Right cardiac atrium (tissue), 5 donors: ENCODE measurements at places on chromosomes 16 and 17.

- DNase-seq: no peak
Measured at GRCh38 chr17:54408731-54409130, 491.9 kb upstream of the TOM1L1 start.

DNA sequence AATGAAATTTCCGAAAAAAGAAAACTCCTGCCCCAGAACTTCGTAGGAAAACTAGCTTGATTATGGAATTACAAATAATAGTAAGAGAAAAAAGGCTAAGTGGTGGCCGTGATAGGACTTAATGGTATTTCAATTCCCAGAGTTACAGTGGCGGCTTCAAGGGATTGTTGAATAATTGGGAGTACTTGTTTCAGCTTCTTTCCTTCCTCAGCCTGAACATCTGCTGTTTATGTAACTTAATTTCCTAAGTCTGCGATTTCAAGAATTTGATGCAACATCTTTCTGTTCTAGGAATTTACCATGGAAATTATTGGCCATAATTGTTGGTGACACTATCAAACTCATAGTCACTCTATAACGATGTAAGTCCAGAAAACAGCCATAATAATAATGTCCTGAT is 684 bp upstream of the APPBP2 start:
- no peak for DNase-seq

DNA sequence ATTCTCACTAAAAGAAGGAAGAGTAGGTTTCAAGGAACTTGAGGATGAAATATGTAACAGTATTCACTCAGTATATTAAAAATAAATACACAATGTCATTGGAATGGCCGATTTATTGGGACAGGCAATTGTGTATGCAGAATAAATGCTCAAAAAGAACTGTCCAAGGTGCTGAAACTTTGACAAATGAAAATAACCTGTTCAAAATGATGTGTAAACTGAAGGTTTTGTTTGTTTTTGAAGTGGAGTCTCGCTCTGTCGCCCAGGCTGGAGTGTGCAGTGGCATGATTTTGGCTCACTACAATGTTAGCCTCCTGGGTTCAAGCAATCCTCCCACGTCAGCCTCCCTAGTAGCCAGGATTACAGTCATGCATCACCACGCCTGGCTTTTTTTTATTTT is 318.7 kb upstream of the RBFOX1 start:
- no peak for DNase-seq

DNA sequence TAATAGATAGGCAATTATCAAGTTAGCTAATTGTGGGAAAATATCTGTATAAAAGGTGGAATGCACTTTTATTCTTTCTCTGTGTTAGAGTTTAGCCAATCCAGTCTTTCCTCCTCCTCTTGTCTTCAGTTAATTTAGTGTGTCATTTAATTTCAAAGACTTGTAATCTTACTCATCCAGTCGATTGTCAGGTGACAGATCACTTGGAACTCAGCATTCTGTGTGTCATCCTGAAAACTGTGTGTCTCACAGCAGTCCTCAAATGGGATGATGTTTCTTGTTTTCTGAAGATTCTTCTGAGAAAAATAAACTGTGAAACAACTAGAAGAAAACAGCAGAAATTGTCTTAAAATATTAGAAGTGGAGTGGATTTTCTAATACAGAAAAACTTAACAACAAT is 290 bp upstream of the KRTAP4-1 start:
- DNase-seq: no peak

DNA sequence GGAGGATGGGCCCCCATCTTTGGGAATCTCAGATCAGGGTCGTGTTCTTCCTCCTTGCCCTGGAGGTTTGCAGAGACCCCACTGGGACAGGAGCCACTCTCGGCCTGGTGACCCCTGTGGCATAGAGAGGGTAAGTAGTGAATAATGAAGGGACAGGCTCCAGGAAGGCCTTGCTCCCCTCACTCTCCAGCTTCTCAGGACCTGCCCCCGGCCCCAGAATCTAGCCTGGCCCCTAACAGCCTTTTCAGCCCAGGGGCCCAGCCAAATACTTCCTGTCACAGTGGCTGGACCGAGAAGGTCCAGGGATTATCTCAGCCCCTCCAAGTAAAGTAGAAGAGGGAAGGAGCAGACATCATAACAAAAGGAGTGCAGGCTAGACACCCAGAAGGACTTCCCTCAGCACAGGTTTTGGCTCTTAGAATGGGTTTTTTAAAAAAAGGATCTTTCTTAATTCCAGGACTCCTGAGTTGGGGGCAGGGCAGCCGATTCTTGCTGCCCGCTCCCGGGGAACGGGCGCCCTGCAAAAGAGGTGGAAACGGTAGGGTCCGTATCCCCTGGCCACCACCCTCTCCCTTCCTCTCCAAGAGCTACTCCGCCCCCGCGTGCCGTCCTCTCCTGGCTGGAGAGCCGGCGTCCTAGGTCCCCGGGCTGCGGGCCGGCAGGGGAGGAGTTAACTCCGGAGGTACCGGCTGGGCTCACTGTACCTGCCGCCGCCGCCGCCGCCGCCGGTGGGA is 559 bp upstream of the NXPH3 start:
- DNase-seq: no peak

GRCh38 chr17:29880031-29880430 is 50.0 kb downstream of the SSH2 start:
- no peak for DNase-seq

DNA sequence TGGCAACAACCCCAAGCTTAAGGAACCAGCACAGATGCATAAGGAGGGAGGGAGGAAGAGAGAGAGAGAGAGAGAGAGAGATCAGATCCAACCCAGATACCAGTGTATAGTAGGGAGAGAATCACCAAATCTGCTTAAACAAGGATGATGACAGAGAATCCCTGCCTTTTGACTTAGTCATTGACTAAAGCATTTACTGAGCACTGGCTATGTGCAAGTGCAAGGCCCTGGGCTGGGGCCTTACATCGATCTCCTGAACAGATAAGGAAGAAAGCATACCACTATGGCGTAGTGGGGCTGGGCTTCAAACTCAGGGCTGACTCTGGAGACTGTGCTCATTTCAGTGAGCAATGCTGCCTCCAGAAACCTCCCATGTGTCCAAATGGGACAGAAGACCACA is 15.8 kb downstream of the TSNAXIP1 start:
- DNase-seq: no peak

DNA sequence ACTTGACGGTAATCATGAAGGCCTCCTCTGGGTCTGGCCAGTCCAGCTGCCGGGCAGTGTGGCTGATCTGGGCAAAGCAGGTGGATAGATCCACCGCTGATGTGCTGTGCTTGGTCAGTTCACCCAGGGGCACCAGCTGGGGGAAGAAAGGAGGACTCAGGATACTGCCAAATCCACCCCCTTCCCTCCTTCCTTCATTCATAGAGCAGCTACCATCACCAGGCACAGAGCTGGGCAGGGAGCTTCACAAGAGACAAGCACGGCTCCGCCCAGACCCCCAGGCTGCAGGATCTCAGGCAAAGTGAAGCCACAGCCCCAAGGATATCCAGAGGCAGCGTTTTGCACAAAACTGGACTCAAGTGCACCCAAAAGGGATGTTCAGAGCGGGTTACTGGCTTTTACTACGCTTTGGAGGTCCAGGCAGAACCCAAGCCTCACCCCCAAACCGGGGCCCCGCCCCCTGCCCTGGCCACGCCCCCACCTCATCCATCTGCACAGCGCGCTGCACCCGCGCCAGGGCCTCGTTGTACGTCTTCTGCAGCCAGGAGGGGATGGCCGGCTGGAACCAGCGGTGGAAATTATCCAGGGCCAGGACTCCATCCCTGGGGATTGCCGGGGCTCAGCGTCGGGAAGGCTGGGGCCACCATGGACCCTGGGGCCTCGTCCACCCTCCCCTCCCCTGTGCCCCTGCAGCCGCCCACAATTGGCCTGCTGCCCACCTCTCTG is 9.1 kb downstream of the UNC13D start:
- peak; percentile 69 for DNase-seq

DNA sequence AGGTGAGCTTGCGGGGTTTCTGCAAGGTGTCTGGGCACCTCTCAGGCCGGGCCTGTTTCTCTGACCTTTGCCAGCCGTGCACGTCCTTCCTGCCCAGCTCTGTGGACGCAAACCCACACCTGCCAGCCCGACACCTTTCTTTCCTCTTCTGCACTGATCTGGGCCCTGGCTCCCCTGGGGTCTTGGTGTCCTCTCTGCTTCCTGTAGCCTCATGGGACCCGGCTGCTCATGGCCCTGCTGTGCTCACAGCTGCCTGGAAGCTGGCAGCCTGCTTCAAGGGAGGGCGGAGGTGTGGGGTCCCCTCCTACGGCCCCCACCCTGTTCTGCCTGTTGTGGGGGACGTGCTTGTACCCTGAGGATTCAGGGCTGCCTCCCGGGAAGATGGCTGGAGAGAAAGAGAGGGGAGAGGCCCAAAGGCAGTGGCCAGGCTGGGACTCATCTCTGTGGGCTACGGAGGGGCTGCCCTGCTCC is 342.4 kb downstream of the SEC14L1 start:
- DNase-seq: no peak

DNA sequence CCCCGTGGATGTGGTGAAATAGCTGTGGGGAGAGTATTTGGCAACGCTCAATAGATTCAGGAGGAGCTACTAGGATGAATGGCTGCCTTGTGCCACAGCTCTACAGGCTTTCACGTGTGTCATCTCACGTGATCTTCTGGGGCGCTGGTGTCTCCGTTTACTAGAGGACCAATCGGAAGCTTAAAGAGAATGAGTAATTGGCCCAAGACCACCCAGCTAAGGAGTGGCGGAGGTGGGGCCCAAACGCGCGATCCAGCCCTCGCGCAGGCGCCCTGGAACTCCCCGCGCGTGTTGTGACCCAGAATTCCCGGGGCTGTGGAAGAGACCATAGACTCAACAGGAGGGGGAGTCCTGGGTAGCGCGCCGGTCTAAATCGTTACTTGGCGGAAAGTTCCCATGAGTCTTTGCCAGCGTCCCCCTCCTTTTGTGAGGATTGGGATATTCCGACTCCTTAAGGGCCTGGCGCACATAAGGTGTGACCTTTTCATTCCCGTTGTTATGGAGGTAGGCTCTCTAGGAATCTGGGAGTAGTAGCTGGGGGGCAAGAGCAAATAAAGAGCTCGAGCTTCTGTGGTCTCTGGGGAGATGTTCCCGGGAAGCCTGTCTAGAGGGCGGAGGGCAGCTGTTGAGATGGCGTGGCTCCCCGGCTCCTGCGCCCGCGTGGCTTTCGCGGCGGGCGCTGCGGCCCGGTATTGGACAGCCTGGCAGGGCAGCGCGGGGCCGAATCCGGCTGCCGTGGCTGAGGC is 23.4 kb downstream of the TRPV2 start:
- DNase-seq: peak; percentile 95

DNA sequence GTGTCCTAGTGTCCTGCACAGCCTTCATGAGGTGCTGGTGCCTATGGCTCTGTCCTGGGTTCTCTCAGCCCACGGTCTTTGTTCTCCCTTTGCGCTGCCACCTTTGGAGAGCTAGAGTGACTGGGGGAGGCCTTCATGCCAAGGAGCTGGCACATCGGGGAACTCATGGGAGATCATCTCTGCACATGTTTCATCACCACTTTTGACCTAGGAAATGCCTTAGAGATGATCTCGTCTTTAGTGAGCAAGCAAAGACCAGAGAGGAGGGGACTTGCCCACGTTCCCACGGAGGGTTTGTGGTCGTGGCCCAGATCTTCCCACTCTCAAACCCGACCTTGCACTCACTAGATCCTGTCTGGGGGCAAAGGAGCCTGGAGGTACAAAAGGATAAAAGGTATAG is 23.5 kb downstream of the TBX4 start:
- no peak for DNase-seq

DNA sequence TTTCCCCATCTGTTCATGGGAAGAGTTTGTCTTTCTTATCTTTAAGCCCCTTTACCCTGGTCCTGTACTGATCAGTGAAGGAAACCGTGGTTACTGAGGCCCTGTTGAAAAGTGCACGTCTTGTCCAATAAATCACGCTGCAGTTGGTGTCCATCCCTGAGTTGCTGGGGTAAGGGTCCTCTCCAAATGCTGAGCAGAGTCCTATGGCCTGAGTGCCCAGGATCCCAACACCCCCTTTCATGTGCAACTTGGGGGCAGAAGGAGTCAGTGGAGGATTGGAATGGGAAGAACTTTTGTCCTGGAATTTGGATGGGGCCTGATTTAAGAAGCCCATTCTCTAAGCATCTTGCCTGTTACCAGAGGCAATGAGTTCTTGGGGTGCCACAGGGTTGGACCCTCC is 7.0 kb upstream of the TBX2 start:
- DNase-seq: no peak
